ENCODE measurements at places on chromosomes 6 and 20.

DNA sequence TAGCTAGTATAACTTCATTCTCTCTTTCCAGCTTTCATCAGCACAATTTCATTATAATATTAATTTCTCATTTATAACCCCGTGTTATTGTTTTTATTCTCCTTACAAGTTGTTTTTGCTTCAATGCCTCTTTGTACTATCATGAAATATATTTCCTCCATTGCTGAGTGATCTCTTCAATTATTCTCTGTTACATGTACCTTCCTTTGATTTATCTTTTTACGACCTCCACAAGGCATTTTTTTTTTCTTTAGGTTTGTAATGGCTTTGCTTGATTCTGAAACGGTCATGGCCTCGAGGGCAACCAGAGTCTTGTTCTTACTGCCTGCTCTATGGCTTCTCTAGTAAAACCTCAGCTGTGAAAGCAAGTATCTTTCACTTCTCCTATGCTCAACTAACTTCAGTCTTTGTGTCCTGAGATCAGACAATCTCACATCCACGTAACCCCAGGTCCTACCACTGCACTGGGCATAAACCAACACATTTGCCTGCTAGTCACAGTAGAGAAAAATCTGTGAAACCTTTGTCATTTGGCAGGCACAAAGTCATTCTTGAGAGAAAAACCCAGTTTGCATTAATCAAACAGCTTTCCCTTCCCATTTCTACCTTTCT lies 119.9 kb downstream of the UST start:
- DNase-seq = no peak

DNA sequence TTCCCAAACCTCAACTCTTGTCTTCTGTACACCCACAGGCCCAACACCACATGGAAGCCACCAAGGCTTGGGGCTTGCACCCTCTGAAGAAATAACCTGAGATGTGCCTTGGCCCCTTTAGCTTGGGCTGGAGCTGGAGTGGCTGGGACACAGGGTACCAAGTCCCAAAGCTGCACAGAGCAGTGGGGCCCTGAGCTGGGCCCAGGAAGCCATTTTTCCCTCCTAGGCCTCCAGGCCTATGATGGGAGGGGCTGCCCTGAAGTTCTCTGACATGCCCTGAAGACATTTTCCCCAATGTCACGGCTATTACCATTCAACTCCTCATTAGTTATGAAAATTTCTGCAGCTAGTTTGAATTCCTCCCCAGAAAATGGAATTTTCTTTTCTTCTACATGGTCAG lies 163.2 kb upstream of the ARID1B start:
- no peak for DNase-seq

- no peak for DNase-seq
Measured at GRCh38 chr6:169073311-169073710, 180.3 kb downstream of the THBS2 start.

GRCh38 chr20:37726321-37726720 lies 32.5 kb downstream of the CTNNBL1 start:
- DNase-seq = no peak

DNA sequence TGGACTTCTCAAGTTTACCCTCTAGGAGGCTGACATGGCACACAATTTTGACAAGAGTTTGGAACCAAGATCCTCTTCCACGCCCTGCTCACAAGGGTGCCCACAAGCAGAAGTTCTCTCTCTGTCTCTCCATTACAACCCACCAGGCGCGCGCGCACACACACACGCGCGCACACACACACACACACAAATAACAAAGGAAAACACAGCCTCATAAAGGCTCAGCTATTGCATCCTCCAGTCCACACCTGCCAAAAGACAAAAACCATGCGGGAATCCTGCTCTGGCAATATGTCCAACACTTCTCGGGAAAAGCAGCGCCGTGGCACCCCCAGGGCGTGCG lies 870 bp downstream of the PAK5 start:
- DNase-seq = no peak

GRCh38 chr6:54775576-54775975 lies 71.0 kb upstream of the FAM83B start:
- DNase-seq = no peak

DNA sequence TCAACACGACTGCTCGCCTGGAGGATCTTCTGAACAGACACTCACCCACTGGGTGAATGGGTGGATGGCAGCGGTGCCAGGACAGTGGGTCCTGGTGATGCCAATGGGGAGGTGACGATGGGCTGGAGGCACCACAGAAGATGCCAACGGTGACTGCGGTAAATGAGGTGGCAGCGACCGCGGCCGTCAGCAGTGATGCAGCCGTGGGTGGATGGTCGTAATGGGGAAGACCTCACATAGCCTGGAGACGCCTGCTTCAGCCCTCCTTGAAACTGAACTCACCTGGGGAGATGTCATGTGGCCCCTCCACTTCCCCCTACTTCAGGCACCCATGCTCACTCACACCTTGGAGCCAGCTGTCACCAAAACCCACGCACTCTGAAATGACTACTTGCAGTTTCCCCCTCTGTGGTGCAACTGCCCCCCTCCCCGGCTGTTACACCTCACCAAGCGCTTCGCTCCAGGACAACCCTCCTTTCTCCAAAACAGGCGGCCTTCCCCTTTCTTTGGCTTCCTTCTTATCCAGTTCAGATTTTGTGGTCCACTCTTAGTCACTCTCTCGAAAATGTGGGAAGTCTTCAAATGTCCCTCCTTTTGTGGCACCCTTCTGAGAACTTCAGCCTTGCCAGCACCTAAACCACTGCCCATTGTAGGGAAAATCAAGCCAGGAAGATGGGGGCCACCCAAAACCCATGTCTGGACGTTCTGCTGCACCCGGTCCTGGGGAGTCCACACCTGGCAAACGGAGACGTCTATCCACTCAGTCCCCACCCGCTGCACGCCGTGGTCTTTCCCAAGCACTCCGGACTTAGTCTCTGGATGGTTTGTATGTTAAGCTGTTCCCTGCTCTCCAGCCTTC lies 10.4 kb upstream of the ABHD16B start:
- no peak for DNase-seq

DNA sequence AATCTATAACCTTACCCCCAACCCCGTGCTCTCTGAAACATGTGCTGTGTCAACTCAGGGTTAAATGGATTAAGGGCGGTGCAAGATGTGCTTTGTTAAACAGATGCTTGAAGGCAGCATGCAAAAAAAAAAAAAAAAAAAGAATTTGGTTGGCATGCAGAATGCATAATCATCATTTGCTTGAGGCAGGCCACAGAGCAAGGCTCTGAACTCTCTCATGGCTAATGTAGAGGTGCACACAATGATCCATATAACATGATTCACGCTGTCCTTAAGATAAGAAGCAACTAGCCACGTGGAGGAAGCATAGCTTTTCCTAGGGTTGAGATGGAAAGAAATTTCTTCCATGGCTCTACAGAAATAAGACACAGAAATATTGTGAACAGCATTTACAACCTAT lies 27.6 kb upstream of the RPN2 start:
- no peak for DNase-seq

DNA sequence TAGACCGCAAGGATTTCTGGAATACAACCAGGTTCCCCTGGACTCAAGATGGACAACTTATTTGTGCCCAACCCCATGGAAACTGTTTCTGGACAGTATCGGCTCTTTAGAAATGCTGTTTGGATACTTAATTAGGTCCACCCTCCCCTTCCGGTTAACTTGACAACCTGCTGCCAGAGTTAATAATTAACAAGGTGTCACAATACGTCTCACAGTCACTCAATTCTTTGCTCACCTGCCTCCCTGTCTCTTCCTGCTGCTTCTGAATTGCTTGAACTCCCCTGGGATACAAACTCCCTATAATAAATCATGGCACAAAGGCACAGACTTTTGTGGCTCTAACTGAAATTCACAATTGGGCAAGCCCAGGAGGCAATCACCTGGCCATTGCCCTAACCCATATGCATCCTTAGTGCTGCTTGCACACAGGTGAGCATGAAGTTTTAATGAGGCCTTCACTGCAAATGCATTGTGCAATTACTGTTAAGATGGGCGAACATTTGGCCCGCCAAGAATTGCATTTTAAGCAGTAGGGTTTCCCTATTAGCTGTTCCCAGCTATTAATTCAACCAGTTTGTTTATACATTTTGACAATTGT lies 504.4 kb upstream of the NOX3 start:
- DNase-seq = no peak

DNA sequence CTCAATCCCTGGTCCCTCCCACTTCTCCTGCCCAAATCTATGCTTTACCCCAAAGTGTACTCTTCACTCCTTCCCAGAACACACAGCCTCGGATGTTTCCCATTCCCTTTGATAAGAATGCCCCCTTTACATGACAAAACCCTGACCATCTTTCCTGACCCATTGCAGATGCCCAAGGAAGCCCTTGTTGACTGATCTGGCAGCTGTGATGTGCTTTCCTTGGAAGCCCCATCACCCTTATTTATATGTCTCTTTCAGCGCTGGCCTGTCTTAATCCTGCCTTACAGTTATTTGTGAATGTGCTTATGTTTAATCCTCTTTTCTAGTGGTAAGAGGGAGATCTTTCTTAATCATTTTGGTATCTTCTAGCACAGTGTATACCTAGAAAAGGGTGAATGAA lies 523.1 kb downstream of the CD83 start:
- no peak for DNase-seq

DNA sequence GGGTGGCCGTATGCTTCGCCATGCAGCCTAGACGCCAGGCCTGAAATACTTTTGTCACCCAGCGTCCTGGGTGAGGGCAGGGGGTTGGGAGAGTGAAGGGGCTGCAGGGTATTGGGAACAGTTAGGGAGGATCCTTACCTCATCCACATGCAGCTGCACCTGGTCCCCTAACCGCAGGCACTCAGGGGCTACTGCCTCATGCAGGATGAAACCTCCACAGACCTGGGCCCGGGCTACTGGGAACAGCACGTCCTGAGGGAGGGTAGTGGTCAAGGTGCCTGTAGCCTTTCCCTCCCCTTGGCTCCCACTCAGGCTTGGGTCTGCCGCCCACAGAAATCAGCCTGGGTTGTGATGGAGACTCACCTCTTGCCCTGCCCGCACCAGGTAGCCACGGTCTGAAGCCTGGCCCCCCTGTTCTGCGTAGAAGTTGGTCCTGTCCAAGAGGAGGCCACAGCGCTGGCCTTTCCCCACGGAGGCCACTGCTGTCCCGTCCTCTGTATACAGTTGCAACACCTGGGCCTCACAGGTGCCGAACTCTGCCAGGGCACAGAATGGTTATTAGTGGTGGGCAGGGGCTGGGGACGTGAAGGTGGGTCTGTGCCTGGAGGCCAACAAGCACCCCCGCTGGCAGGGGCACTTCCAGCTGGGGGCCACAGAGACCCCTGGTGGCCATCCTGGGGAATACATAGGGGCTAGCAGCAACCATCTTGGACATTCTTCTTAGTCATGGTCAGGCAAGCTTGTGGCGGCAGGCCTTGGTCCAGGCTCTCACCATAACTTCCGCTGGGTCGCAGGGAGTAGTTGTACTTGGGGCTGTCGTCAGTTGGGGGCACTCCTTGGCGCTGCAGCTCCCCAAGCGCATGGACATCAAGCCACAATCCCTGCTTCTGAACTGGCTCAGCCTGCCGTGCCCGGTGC lies 8.6 kb downstream of the AARS2 start:
- peak; percentile 28 for DNase-seq

Data from activated T-cell treated with anti-CD3 and anti-CD28 coated beads for 4 hours (primary cell).